Activated CD8-positive, alpha-beta T cell treated with anti-CD3 and anti-CD28 coated beads for 36 hours (primary cell): ENCODE measurements at places on chromosomes 6 and 20. TPM values are rescaled to one million over a fixed set of nuclear protein-coding genes. Genes with fewer than 3 reads are reported as not detected.

Gene BPIFA1
- total RNA-seq, result not detected

Gene TBXT
- total RNA-seq, result not detected

Gene RBM24
- not detected for total RNA-seq

Gene UNC93A
- total RNA-seq, result not detected

Gene TREML2
- 6.9 TPM for total RNA-seq

Gene SLC22A3
- not detected for total RNA-seq

Gene FAM217A
- total RNA-seq, result not detected

Gene UNC5CL
- 2.3 TPM for total RNA-seq

Gene TFAP2A
- not detected for total RNA-seq

Gene ZBTB22
- 7.5 TPM for total RNA-seq

Gene RPN2
- 107 TPM for total RNA-seq

Gene PHACTR1
- total RNA-seq, result 0.11 TPM

Gene RAET1G
- total RNA-seq, result not detected

Gene LAMA2
- total RNA-seq, result 1.5 TPM

Gene SEL1L2
- not detected for total RNA-seq

Gene PXT1
- total RNA-seq, result 0.36 TPM

Gene MUC22
- not detected for total RNA-seq

Gene SMIM26
- 56.6 TPM for total RNA-seq
